NCI-H69 (cell line): ENCODE measurements at places on chromosomes 7 and 10.

GRCh38 chr7:55348502-55348901 lies 16.6 kb upstream of the LANCL2 start:
- no peak for DNase-seq

- DNase-seq, result peak; percentile 66
Observed at GRCh38 chr7:121575194-121575765, 179.2 kb upstream of the FAM3C start.

GRCh38 chr7:41731493-41732435 lies 28.9 kb upstream of the INHBA start:
- peak; percentile 44 for DNase-seq

DNA sequence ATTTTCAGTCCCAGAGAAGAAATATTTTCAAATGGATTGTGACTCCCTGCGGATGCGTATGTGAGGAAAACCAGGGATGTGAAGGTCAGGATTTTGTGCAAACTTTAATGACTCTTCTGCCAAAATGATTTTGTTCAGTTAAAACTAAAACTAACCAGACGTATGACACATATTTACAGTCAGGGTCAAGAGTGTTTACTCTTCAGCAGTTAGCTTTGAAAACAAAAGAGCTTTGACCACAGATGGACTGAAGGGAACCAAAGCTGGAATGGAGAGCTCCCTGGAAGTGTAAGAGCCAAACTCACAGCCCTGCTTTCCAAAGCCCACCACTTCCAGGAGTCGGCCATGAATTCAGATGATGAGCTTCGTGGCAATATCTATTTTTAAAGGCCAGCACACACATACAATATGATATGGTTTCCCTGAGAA lies 15.5 kb downstream of the SVIL start:
- peak; percentile 51 for DNase-seq

- peak; percentile 50 for DNase-seq
Observed at GRCh38 chr7:149317986-149318672, 56.1 kb downstream of the ZNF783 start.

GRCh38 chr7:22565315-22565811 lies 65.4 kb upstream of the STEAP1B start:
- DNase-seq, result peak; percentile 33

DNA sequence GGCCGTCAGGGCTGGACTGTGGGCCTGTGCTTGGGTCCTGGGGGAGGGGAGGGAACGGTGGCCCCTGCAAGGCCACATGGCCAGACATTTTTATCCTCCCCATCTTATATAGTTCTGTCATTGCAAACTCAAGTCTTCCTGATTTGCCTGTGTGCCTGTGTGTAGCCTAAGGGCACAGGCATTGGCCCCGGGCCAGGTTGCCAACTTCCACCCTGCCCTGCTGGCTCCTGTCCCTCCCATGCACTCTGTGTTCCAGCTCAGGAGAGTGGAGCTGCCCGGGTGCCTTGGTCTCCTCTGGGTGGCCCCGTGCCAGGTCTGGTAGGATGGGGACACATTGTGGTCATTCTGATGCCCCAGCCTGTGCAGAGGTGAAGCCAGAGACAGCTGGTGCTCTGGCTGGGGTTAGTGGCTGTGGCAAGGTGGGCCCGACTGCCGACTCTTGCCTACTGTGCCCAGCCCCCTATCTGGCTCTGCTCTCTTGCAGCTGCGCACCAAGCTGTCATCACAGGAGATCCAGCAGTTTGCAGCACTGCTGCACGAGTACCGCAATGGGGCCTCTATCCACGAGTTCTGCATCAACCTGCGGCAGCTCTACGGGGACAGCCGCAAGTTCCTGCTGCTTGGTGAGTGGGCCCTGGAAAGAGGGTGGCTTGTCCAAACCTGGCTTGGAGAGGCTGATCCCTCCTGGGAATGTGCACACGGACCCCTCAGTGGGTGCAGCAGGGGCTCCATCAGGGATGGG lies 14.8 kb downstream of the NACAD start:
- DNase-seq, result peak; percentile 59
